ENCODE measurements at places on chromosomes 11 and 22.

DNA sequence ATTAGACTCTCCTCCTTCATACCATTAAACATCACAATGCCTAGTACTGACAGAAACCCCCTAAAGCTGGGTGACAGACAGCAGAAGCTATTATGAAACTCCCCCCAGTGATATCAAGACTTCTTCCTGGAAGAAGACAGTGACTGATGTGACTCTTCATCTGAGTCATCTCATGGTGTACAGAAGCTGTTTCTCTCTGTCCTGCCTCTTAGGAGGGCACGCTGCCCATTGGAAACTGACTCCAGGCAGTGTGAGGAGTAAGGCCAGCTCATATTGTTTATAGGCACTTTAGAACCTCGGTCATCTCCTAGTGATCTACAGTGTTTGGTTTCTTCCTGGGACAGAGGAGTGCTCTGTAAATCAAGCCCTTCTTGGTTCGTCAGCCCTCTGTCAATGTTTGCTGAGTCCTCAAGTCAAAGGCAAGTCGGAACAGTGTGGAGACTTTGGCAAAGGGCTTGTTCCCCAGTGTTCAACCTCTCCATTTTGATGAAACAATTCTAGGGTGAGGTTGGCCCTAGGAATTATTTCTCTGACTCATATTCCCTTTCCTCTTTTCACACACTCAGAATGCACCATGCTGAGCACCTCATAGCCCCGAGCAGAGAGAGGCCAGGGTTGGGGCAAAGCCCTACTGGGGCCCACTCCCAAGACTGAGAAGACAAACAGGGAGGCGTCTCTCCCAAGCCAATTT lies 172.5 kb upstream of the TMEM45B start:
- DNase-seq: peak; percentile 90

DNA sequence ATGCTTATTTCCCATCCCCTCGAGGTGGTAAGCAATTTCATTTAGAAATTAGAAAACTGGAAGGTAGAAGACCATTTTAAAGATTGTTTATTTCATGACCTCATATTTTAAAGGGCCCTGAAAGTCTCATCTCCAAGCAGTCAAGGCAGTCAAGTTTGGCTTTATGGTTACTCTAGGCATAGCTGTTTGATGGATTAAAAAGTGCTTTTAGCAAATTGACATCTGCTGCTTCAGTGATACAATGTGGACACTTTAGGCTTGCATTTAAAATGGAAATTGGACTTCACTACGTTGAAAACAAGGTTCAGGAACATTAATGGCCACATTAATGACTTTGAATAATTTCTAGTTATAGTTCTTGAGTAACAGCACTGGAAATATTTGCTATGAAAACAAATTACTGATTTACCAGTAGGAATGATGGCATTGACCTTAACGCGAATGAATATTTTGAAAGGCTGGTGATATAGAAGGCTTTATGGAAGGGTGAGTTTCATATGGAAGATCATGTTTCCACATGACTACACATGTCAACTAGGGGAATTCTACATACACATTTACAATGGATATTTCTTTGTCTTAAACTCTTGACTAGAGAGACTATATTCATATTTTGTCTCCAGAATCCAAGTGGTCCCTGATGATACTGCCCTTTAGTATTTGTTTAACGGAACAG lies 873.5 kb downstream of the JRKL start:
- no peak for DNase-seq

- peak; percentile 17 for DNase-seq
Observed at GRCh38 chr22:42860968-42861367, 3.9 kb upstream of the ARFGAP3 start.

GRCh38 chr11:29214833-29215232 lies 802.0 kb downstream of the KCNA4 start:
- no peak for DNase-seq

GRCh38 chr11:26086028-26086427 lies 245.9 kb upstream of the ANO3 start:
- DNase-seq: no peak

GRCh38 chr11:127275774-127276173 lies 275.2 kb upstream of the KIRREL3 start:
- DNase-seq: peak; percentile 27

DNA sequence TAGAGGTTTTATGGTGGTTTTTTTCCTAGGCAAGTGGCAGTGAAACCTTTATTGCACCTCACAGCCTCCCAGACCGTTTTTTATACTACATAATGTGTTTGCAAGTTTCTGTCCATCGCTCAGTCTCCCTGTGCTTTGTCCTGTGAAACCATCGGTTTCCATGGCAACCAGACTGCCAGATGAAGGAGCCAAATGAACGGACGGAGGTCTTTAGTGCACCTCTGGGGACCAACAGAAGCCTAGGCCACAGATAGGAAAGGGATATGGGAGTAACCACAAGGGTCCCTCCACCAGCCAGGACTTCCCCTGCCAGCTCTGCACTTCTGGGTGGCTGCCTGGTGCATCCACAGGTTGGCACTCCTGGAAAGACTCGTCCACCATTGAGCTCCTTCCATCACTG lies 165.0 kb downstream of the CHST1 start:
- no peak for DNase-seq

- DNase-seq: no peak
Observed at GRCh38 chr11:15471048-15471894, 356.5 kb downstream of the INSC start.

GRCh38 chr11:12008790-12009616 lies 577 bp upstream of the DKK3 start:
- DNase-seq: peak; percentile 80

- DNase-seq: no peak
Observed at GRCh38 chr11:121304759-121305158, 12.2 kb downstream of the SC5D start.

- no peak for DNase-seq
Observed at GRCh38 chr11:8356216-8356615, 92.5 kb upstream of the LMO1 start.

- DNase-seq: no peak
Observed at GRCh38 chr11:69656536-69657455, 15.8 kb downstream of the CCND1 start.

DNA sequence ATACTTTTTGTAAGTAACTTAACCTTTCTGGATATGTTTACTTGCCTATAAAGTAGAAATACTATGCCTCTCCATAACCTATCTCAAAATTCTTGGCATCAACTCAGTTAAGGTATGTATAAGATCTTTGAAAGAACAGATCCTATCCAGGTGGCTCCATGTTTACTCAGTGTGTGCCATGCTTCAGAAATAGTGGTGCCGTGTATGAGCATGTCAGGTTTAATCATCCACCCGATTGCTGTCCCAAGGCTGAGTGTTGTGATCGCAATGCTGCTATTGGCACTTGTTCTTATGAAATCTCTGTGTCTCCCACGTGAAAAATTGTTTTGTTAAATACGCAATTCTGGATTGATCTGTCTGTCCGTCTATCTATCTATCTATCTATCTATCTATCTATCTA lies 85.9 kb upstream of the SNX19 start:
- DNase-seq: no peak

GRCh38 chr11:36104660-36104992 lies 160.8 kb downstream of the LDLRAD3 start:
- DNase-seq: no peak

DNA sequence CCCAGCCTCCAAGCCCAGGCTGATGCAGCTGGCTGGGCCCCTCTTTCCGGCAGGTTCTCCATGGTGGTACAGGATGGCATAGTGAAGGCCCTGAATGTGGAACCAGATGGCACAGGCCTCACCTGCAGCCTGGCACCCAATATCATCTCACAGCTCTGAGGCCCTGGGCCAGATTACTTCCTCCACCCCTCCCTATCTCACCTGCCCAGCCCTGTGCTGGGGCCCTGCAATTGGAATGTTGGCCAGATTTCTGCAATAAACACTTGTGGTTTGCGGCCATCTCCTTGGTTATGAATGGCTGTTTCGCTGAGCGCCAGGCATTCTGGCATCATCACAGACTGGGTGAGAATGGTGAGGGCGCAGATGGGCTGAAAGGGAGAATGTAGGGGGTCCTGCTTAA lies 3.6 kb downstream of the PRDX5 start:
- no peak for DNase-seq

DNA sequence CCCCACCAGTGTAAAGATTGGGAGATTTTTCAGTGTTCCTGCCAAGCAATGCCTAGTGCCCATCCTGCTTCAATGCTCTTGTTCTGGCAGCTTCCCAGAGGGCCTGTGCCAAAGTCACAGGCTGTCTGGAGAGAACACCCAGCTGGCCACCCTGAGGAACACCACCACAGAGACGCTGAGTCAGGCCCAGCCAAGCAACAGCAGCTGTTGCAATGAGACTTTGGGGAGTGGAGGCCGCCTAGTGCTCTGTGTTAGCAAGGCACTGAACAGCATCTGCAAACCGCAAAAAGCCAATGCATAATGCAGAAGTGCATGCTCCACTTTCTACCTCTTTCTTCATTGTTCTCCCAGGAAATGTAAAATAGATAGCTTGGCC lies 168.1 kb downstream of the NXPE2 start:
- peak; percentile 80 for DNase-seq

DNA sequence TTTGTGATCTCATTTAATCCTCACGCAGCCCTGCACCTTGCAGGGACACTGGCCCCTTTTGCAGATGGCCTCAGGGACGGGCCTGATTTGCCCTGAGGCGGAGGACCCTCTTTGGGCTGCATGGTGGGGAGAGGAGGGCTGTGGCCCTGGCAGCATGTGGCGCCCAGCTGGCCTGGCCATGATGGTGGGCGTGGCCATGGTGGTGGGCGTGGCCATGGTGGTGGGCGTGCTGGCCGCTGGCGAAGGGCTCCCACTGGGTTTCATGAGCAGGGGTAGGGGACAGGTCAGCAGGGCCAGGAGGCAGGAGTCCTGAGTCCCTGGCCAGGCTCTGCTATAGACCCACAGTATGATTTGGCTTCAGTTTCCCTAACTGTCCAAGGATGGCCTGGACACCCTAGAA lies 13.1 kb downstream of the WNT11 start:
- no peak for DNase-seq

DNA sequence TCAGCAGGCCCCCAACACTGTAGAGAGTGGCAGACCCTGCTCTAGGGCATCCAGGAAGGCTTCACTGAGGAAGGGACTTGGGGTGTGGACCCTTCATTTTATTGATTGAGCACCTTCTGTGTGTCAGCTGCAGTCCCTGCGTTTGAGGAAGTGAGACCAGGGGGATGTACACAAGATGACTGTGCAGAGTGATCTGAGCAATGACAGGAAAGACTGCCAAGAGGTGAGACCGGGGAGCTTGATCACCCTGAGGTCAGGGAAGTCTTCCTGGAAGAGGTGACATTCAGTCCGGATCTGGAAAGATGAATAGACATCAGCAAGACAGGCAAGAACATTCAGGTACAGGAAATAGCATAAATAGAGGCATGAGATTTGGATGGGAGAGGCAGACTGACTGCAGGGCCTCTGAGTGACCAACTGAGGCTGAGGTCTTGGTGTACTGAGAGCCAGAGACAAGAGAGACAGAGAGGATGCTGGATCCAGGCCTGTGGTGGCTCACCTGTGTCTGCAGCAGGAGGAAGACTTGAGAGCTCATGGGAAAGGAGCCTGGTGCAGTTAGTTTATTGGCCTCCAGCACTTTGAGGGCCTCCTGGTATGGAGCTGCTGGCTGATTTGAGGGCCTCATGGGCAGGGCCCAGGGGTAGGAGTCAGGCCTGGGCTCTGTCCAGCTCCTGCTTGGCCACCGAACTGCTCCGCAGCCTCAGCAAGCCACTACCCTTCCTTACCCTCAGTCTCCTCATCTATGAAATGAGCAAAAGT lies 5.2 kb downstream of the DGAT2 start:
- DNase-seq: no peak

- no peak for DNase-seq
Observed at GRCh38 chr11:72227316-72228228, 3.0 kb downstream of the INPPL1 start.

- DNase-seq: no peak
Observed at GRCh38 chr22:24736526-24737053, 37.9 kb downstream of the PIWIL3 start.

DNA sequence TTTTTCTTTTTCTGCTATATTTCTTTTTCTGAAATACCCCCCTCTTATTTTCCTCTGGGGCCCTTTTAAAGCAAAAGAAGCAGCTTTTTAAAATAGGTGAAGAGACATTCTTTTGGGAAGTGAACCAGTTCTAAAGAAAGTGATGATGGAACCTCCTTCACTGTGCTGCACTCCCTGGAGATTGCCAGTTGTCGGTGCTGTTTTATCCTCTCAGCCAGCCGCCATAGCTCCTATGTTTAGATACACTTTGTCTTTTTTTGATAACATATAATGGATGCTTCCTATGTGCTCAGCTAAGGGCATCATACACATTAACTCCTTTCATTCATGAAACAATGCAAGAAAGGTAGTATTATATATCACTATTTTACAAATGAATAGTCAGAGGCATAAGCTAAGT lies 14.0 kb downstream of the CFAP300 start:
- no peak for DNase-seq

- peak; percentile 50 for DNase-seq
Observed at GRCh38 chr11:122917311-122917710, 34.8 kb downstream of the JHY start.

DNA sequence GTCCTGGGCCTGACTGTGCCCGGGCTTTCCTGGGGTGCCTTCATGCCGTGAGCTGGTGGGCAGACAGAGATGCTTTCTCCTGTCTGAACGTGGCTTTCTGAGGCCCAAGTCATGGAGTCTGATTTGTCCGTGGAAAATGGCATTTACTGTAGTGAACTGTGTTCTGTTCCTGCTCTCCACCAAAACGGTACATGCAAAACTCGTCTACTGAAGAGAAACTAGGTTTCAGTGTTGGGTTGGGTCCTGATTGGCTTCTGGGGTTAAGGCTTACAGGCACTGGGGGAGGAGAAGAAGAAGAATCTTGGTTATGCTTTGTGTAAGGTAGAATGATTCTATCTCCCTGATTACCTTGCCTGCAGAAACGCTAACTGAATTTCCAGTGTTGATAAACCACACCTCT lies 541.7 kb downstream of the NTM start:
- no peak for DNase-seq

DNA sequence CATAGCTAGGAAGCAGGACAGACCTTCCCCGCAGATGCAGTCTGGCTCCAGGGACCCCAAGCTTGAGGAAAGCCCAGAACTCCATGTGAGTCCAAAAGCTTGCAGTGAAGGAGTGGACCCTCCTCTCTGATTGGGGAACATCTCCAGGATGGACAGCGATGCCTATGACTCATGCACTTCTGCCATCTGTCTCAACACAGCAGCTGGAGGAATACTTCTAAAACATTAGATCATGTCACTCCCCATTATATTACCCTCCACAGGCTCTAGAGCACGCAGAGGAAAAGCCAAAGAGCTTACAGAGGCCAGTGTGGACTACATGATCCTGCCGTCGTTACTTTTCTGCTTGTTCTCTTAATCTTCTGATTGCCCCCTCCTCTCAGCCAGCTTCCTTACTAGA lies 605.7 kb downstream of the INSC start:
- DNase-seq: no peak

- DNase-seq: peak; percentile 71
Observed at GRCh38 chr11:69642913-69643632, 2.1 kb downstream of the CCND1 start.

DNA sequence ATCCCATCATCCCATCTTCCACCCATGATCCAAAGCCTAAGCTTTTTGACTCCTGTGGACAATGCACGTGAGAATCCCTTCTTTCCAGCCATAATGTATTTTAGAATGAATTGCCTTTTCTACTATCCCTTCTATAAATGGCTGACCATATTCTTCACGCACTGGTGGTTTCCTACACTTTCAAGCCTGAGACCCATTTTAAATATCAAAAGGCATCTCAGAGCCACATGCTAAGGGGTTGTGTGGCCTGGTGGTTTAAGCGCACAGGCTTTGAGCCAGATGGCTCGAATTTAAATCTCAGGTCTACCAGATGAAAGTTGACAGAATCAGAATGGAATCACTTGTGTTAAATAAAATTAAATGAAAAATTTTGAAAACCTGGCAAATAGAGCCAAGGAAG lies 54.5 kb downstream of the C11orf91 start:
- DNase-seq: no peak
